Activated CD8-positive, alpha-beta memory T cell treated with anti-CD3 and anti-CD28 coated beads, Interleukin-2, amount 50 U/mL, for 48 hours (primary cell): ENCODE measurements at places on chromosomes 12 and 14.

- DNase-seq: no peak
Measured at GRCh38 chr14:21248739-21249411, 20.4 kb downstream of the HNRNPC start.

- DNase-seq: no peak
Measured at GRCh38 chr12:130474599-130475269, 137.0 kb downstream of the PIWIL1 start.

GRCh38 chr14:77616454-77617229 lies at the start of gene SPTLC2:
SPTLC2 (minus strand) TSS chr14:77616637; CDS start chr14:77616579, 58 bp downstream.
- DNase-seq: peak; percentile 94

GRCh38 chr12:94795520-94795919 lies 145.2 kb upstream of the TMCC3 start:
- DNase-seq: no peak

DNA sequence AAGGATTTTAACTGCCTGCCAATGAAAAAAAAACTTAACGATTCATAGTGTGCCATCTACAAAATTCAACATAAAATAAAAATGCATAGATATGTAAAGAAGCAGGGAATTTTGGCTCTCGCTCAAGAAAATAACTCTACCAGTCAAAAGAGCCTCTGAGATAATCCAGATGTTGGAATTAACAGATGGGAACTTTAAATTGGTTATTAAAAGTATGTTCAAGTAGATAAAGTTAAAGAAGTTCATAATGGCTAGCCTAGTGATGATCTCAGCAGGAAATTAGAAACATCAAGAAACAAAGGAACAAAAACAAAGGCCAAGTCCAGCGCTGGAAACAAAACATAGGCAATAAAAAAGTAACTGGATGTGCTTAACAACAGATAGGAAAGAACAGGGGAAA lies 23.1 kb downstream of the PIK3C2G start:
- no peak for DNase-seq

DNA sequence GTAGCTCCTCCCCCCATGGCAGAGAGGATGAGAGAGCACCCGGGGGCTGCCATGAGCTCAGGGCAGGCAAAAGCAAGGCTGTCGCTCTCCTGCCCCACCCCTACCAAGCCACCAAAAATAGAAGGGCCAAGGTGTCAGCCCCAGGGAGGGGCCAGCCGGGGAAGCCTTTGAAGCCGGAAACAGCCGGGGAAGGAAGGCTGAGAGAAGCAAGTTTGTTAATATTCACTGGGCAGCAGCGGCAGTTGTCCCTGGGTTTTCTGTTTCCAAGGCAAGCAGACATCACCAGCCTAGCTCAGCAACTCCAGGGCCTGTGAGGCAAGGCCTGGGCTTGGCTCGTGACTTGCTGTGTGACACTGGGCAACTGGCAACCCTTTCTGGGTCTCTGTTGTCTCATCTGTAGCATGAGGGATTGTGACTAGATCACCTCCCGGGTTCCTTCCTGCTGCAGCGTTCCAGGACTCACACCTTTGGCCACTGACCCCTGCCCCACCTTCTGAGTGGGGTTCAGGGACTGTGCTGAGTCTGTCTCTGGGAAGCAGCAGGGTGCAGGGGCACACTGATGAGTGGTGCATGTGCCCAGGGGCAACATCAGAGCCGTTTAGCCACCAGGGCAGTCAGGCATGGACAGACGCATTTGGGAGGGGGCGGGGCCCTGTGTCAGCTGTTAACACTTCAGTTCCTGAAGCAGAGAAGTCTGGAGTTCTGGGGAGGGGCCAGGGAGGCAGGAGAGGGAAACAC lies 24.3 kb downstream of the SYNDIG1L start:
- DNase-seq: peak; percentile 73
